ENCODE measurements at places on chromosomes 7 and 10.

GRCh38 chr10:18601321-18601720 is 50.1 kb downstream of the NSUN6 start:
- DNase-seq: no peak

- DNase-seq: no peak
Observed at GRCh38 chr10:109914966-109915365, 8.3 kb downstream of the XPNPEP1 start.

GRCh38 chr7:157384301-157384700 is 47.5 kb downstream of the DNAJB6 start:
- no peak for DNase-seq

GRCh38 chr10:6786579-6787031 is 206.5 kb upstream of the PRKCQ start:
- DNase-seq: no peak

DNA sequence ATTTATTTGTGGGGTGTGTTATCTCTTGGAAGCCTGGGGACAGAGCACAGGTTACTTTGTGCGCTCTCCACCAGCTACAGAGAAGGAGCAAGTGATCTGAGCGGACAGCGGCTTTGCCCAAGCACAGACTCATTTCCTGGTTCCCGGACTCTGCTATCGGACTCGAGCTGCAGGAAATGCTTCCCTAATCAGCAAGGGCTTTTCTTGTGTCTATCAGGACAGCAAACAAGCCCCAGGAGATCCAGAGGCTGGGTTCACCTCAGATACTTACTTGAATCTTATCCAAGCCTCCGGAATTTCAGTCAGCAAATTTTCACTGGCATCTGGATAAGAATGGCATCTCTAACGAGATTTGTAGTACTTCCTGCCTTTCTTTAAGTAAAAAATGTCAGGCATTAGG is 27.8 kb downstream of the MRC1 start:
- peak; percentile 4 for DNase-seq

GRCh38 chr10:12937527-12937926 is 64.0 kb downstream of the CCDC3 start:
- DNase-seq: no peak

DNA sequence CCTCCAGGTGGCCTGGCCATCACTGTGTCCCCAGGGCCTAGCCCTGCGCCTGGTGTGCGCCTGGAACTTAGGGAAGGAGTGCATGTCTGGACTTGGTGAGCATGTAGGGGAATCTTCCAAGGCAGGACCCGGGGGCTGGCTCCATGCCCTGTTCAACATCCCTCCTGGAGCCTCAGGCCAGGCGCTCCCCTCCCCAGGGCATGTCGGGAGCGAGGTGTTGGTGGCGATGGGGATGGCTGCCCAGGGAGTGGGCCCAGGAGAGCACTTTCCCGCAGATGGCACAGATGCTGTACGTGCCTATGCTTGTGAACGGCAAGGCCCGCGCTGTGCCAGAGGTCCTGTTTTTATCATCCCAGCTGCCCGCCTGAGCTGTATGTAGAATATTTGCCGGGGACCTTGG is 55.0 kb downstream of the CDH23 start:
- no peak for DNase-seq

- no peak for DNase-seq
Observed at GRCh38 chr10:119845656-119846055, 27.0 kb downstream of the MCMBP start.

- no peak for DNase-seq
Observed at GRCh38 chr10:126104767-126105166, 208.4 kb downstream of the FANK1 start.

DNA sequence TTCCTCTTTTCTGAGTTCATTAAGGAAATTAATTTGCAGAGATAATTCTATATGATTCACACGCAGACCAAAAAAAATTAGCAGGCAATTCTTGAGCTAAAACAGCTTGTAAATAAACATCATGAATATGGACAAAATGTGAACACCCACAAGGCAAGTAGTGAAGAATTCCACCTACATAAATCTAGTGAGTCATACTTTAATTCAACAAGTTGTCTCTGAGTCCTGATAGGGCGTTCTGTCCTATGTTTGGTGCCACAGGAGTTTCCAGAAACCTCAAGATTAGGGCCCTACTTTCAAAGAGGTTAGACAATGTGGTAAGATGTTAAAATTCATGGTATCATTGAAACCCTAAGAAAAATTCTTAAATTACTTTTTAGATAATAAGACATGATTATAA is 122.3 kb downstream of the SGMS1 start:
- no peak for DNase-seq

GRCh38 chr7:25319707-25320106 is 91.4 kb upstream of the NPVF start:
- DNase-seq: no peak

GRCh38 chr7:11217848-11218565 is 244.3 kb downstream of the PHF14 start:
- no peak for DNase-seq

DNA sequence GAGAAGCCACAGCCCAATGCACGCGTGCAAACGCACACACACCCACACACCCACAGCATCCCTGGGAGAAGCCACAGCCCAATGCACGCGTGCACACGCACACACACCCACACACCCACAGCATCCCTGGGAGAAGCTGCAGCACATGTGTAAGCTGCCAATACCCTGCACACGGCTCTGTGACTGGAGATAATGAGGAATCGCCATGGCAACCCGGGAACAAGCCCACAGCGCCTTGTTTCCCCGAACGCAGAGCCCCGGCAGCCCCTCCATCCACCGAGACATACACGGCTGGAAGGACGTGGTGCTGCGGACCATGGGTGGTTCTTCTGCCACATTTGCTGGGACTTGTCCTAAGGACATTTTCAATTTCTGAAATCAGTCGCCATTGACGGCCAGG is 221.3 kb downstream of the PTPRN2 start:
- peak; percentile 11 for DNase-seq

- DNase-seq: peak; percentile 33
Observed at GRCh38 chr7:6160191-6160623, 112.2 kb downstream of the CYTH3 start.

- DNase-seq: no peak
Observed at GRCh38 chr7:24456526-24457218, 116.6 kb upstream of the PALS2 start.

Data from neuronal stem cell (in vitro differentiated cells).